ENCODE measurements at places on chromosomes 6 and 20.

- DNase-seq = no peak
Observed at GRCh38 chr6:15839969-15840541, 177.2 kb upstream of the DTNBP1 start.

GRCh38 chr6:52526634-52527033 lies 50.2 kb downstream of the TRAM2 start:
- DNase-seq = no peak

DNA sequence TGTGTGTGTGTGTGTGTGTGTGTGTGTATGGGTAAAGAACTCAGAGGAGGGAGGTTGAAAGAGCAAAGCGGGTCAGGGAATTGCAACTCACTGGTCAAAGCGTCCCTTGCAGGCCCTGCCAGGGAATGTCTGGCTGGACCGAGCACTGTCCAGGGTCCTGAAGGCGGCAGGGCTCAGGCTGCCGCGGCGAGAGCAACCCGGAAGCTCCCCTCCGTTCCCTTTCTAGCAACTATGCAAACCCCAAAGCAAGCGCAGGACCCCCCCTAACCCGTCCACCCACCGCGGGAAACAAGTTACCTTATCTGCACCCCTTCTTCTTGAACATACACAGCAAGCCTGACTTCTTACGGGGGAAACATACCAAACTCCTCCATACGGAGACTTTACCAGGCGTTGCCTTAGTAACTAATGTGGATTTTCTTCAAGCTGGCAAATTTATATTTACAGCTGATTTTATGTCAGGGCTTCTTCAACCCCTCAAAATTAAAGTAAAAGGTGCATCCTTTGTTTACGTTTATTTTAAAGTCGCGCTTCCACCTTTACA lies 538 bp upstream of the GRM1 start:
- DNase-seq = no peak

DNA sequence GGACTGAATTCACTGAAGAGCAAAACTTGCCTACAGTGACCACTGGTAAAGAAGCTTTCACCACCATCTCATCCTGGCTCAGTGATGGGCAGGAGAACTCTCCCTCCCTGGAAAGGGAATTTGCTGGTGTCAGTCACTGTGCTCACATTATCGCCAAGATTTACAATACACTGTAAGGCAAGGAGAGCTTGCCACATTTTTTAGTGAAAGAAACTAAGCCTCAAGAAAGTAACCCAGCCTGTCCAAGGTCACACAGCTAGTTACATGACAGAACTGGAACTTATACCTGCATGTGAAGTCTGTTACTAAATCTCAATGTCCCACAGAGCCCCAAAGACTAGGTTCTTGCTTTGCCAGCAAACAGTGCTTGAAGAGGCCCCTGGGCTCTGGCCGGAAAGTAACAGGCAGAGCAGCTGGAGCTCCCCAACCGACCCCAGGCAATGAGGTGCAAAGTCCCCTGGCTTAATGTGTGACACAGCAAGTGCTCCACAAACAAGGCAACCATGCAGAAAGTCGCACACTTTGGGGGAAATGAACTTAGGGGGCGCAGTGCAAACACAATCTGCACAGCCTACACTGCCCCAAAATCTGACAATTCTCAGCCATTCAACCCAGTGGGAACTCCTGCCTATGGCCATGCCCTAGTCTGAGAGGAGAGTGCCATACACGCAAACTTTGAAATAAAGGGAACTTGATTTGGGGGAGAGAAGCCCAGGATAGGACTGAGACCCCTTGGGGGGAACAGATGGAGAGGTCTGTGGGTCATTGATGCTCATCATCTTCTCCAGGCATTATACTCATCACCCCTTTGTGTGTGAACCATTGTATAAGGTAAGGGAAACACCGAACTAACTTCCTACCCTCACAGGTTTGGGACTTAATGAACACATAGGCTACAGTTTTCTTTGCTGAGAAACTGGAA lies 1.9 kb downstream of the BCL2L1 start:
- DNase-seq = no peak

DNA sequence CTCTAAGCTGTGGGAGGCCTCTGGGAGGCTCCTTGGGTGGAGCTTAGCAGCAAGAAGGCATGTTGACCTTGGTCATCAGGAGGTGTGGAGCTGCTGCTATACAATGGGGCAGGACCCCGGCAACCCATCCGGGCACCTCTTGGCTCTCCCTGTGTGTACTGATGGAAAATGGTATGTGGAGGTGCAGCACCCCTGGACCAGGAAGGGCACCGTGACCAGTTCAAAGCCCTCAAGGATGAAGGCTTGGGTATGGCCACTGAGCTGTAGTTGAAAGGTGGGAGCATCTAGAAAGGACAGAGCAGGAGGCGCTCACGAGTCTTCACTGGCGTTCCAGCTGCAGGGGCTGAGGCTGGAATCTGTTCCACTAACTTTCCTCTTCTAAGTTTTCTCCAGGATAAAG lies 6.7 kb upstream of the IRF4 start:
- no peak for DNase-seq

- no peak for DNase-seq
Observed at GRCh38 chr20:37298190-37298939, 8.9 kb downstream of the MANBAL start.

DNA sequence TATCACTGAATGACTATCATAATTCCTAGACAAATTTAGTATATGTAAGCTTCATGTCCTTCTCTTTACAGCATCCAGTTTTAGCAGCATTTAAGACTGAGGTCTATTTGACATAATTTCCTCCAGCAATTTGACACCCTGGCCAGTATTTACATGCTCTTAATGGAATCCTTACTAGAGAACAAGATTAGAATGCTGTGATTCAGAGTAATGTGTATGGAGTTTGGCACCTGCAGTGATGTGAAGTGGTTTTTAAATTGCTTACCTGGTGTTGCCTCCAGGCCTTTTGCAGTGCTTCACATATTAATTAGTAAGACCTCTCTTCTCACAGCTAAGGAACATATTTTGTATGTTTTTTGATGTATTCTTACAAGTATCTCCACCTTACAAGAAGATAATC lies 9.8 kb downstream of the NKX2-4 start:
- no peak for DNase-seq

DNA sequence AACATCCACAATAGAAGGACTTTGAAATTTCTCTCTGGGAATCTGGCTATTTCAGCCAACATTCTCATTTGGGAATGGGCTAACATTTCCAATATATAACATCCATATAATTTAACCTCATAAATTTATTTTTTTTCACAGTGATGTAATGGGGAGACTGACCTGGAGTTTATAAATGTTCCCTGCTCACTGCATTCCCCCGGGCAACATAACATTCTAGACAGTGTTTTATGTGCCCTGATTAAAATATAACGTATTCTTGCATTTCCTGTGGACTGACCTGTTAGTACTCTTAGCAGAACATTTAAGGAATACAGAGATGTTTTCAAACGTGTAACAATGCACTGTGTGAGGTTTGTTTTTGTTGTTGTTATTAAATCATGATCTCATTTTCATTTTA lies 20.9 kb downstream of the TSHZ2 start:
- DNase-seq = no peak

DNA sequence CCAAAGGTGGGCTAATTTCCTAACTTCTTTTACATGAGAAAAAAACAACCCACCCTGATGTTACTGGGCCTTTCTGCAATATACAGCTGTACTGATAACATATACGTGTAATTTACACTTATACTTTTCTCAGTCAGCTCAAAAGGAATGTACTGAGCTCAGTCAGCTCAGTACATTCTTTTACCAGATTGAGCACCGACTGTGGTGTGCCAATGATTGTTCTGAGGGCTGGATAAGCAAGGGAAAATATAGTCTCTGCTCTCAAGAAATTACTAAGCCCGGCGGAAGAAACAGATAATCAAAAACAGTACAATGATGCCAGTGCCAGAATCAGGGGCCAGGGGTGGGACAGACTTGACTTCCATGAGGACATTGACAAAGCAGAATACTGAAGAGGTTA lies 10.0 kb upstream of the BLOC1S5 start:
- no peak for DNase-seq

- no peak for DNase-seq
Observed at GRCh38 chr20:61803915-61804751, 261.5 kb downstream of the TAF4 start.

All from NCI-H446 treated with DMSO at 0.1 percent for 48 hours (cell line).